NCI-H748 treated with DMSO at 0.1 percent for 48 hours (cell line): ENCODE measurements at places on chromosomes 7 and 10.

- DNase-seq = no peak
Measured at GRCh38 chr7:56097700-56098099, 4.9 kb upstream of the PHKG1 start.

DNA sequence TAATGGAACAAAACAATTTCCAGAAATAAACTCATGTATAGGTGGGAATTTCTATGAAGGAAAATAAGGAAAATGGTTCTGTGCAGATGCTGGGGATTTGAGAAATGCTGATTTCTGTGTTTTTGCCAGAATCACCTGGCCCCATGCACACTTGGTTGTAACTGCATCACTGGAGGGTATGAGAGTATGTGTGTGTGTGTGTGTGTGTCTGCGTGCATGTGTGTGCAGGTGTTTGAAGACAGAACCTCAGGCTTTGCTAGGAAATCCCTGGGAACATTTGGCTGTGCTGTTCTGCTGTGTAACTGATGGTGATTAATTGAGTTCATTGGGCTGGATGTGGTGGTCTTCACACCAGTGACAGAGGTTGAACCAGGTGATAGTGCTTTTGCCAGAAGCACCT lies 141.6 kb downstream of the CAMK1D start:
- DNase-seq = no peak

DNA sequence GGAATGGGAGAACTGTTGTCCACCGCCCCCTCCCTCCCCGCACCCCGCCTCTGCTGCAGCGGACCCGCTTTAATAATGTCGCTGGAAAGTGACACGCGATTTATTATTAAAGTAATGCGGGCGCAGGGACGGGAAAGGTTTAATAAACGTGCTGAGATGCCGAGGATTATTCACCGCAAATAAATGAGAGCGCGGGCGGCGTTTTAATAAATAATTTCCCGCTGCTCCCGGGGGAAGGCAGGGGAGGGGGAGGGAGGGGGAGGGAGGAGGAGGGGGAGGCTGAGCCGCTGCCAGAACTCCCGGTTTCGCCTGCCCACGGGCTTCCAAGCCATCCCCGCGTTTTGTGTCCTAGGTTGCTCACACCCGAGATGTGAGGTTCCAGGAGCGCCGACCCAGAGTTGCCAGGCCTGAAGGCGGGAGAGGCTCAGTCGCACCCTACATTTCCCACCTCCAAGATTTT lies 5.1 kb downstream of the KAZALD1 start:
- DNase-seq = peak; percentile 38

DNA sequence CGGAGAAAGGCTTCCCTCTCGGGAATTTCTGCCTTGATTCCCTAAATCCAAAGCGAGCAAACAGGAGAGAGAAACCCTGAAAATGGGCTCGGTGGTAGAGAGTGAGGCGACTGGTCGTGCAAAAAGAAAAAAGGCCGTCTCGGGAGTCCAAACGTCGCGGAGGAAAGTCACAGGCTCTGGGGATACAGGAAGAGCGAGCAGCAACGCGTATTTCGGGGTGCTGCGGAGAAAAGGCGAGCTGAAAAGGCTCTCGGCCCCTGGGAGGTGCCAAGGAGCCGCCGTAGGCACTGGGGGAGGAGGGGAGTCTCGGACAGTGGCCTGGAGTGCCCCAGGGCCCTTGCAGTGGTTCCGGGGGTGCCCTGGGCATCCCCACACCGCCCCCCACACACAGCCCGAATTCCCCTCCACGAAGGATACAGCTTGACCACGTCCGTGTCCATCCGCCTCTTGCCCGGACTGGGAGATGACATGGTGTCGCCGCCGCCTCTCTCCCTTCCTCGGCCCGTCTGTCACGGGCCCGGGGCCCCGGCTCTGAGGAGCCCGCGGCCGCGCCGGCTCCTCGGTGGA lies 591 bp downstream of the UBE2H start:
- DNase-seq = no peak

GRCh38 chr7:124856299-124856888 lies 73.2 kb downstream of the POT1 start:
- peak; percentile 31 for DNase-seq

DNA sequence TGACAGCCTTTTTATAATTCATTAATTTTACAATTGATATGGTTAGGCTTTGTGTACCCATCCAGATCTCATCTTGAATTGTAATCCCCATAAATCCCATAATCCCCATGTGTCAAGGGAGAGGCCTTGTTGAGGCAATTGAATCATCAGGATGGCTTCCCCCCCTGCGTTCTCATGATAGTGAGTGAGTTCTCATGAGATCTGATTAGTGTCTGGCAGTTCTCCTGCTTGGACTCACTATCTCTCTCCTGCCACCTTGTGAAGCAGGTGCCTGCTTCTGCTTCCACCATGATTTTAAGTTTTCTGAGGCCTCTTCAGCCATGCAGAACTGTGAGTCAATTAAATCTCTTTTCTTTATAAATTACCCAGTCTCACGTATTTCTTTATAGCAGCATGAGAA lies 165.7 kb upstream of the GNAI1 start:
- no peak for DNase-seq

DNA sequence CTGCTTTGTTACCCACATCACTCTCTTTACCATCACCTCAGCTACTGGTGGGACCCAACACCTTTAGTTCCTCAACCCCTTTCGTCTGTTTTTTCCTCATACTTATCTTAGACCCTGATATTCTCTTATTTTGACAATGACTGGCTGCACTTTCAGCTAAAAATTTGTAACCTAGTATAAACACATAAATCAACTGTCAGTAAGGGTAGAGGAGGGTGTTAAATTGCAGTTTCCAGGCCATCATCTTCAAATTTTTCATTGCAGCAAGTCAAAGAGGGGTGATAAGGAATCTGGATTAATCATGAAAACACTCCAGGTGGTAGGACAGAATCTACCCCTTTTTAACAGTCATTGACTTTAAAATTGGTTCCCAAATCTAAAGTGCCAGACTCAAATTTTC lies 27.9 kb downstream of the SEMA3D start:
- DNase-seq = no peak

DNA sequence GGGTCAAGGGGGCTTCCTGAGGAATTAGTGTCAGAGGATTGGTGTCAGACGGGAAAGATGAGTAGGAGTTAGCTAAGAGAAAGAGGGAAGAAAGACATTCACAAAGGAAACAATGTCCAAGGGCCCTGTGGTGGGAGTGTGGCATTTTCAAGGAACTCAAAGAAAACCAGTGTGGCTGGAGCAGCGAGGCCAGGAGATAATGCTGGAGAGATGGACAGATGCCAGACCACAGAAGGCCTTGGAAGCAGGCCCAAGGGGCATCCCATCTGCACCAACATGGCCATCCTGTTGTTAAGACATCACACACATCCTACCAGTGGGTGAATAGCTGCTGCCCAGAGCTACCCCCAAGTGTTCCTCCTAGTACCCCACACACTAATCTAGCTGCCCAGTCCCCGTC lies 36.1 kb upstream of the CUL1 start:
- no peak for DNase-seq

- DNase-seq = no peak
Measured at GRCh38 chr7:5295039-5296014, 12.6 kb downstream of the SLC29A4 start.

DNA sequence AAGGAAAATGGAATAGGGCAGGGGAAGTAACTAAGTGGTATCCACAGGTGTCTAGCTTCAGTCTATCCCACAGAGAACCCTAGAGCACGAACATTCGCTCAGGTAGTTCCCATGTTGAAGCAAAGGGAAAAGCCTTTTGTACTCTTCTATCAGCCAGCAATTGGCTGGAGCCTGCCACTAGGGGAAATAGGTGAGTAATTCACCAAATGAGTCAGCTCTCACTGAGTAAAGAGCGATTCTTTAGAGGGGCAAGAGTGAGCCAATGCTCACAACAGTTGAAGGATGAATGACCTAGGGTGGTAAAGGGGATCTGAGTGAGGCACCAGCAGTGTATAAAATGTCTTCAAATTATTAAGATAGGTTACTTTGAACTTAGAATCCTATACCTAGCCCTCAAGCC lies 94.1 kb upstream of the ZNF800 start:
- DNase-seq = no peak

DNA sequence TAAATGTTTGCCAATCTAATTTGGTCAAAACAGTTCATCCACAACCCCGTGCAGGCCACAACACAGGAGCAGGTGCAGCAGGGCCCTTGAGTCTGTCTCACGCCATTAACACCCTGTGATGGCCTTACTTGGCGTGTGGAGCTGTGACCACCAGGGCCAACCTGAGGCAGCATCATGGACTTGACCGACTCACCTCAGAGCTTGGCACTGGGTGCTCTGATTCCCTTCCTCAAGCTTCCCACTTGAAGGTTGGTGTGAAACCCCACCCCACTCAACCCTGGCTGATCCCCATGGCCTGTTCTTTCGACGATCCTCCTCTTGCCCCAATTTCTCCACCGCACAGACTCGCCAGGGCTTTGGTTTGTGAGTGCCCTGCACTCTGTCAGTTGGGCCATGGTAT lies 623.1 kb downstream of the PTPRN2 start:
- no peak for DNase-seq

- no peak for DNase-seq
Measured at GRCh38 chr10:72952642-72953158, 1.9 kb downstream of the PLA2G12B start.

GRCh38 chr10:27285093-27285492 lies 44.5 kb upstream of the ACBD5 start:
- no peak for DNase-seq

- DNase-seq = no peak
Measured at GRCh38 chr7:132353936-132354335, 222.3 kb downstream of the PLXNA4 start.

DNA sequence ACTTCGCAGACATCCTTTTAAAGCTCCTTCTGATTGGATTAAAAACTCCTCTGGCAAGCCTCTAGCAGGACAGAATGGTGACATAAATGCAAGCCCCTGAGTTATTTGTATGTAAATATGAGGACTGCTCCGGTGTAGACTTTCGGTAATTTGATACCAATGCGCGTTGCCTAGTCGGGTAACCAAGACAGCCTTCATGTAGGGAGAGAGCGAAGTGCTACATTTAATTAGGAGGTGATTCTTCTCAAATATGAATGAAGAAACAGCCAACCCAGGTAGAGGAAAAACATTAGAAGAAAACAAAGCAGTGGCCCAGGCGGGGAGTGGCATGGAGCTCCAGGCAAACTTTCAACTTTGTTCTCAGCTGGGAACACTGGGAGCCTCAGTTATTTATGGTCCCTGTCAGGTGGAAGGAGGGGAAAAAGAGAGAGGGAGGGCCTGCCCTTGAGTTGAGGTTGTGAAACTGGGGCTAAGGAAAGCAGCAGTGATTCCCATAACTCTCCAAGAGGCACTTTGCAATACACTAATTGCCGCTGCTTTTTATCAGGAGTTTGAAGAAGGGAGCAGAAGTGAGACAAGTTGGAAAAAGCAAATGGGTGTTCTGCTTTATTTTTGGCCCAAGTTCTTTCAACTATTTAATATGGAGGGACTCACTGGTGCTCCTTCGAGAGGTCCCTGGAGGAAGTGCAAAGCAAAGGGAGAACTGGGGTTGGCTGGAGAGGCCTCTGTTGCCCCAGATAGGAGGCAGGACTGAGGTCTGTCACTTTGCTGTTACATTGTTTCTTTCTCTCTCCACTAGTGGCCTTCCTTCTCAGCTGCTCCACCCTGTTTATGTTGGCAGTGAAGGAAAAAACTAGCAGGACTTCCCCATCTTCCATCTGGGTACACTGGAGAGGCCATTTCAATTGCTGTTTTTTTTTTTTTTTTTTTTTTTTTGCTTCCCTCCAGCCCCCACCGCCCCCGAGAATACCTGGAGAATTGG lies 234.6 kb upstream of the CCDC6 start:
- DNase-seq = peak; percentile 81

DNA sequence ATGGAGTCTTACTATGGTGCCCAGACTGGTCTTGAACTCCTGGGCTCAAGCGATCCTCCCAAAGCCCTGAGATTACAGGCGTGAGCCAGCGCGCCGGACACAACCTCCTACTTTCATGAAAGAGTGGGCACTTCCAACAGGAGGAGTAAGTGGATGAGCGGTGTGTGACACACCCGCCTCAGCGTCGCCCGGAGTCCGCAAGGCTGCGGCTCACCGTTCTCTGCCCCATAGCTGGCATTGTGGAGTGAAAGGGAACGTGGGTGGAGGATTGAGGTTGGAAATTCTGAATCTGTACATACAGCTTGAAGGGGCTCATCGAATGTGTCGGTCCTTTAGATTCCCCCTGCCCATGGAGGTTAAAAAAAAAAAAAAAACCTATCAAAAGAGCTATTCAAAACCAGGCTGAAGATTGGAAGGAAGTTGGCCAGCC lies 524 bp upstream of the PRXL2A start:
- DNase-seq = peak; percentile 8

DNA sequence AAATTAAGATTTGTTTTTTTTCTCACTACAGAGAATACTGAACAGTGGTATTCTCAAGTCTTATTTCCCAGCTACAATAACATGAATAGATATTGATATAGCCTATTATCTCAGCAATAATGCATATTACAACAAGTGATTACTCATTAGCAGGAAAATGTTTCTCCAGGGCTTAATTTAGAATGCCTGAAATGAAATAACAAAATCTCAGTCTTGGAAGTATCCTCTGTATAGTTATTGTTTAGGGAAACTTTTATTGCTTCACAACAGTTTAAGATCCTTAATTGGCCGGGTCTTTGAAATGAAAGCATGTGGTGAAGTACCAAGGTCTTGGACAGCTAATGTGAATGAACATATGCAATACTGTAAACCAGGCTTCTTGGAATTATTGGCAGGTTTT lies 79.1 kb upstream of the ZEB1 start:
- DNase-seq = no peak

- no peak for DNase-seq
Measured at GRCh38 chr10:22461891-22462290, 116.6 kb downstream of the SPAG6 start.

- DNase-seq = no peak
Measured at GRCh38 chr10:78296785-78297184, 263.1 kb downstream of the RPS24 start.

GRCh38 chr10:12465385-12466136 lies 116.2 kb downstream of the CAMK1D start:
- no peak for DNase-seq

DNA sequence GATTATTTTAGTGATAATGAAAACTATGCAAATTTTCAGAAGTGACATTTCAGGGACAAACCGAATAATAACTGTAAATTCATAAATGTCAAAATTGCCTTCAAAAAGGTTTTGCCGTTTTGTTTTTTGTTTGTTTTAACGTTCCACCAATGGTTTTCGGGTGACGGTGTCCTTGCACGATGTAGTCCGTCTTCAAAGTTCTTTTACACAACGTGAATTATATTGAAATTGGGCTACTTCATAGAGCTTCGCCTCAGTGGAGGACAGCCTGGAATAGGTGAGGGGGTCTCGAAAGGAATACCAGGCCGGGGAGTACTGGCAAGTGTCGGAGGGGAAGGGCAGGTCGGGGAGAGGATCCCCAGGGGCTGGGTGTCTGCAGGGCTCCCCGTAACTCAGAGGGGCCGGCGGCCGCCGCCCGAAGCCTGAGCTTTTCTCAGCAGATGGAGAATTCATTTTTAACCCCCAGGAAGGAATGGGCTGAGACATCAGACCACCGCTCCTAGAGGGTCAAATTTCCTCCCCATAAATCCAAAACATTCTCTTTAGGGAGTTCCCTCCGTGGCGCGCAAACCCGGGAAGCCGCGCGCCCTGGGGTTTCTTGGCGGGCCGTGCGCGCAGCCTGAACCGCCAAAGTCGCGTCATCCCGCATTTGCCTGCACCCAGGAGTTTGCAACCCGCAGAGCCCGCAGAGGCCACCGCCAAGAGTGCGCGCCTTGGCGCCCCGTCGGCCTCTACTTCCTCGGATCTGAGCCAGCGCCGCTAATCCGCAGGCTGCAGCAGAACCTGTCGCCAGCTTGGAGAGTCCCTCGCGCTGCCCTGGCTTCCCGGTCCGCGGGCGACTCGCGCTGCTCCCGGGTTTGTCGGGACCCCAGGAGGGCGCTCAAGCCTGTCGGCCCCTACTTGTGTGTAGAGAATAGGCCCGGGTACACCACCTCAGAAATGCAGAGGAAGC lies 17.3 kb upstream of the EVX1 start:
- no peak for DNase-seq

GRCh38 chr7:24848878-24849277 lies 91.6 kb upstream of the GSDME start:
- no peak for DNase-seq
